ENCODE measurements at places on chromosomes 3 and 15. TPM values are rescaled to one million over a fixed set of nuclear protein-coding genes. Genes with fewer than 3 reads are reported as not detected.

Gene DVL3
- total RNA-seq: 69.1 TPM

DNA sequence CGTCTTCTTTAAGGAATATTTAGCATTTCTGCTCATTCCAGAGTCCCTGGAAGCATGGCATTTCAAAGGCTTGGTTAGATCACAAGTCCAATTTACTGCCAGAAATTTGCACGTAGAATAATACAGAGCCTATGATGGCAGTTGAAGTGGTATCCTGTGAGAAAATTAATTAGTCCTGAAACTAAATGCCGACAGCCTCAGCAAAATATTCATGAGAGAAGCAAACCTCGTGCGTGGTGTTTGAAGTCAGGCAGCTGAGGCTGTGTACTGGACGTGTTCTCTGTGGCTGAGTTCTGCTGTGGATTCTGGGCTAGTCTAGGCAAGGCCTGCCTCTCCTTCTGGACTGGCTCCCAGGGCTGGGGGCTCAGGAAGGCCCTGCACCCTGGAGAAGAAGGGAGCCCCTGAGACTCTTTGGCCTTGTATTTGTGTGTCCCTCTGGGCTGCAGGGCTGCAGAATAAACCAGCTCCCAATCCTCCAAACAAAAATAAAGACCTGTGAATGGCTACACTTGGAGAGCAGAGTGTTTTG lies 106.6 kb downstream of the APBA2 start:
- DNase-seq: no peak

Gene SEMA6D
- total RNA-seq: 43.3 TPM

- DNase-seq: no peak
Measured at GRCh38 chr15:101492766-101493692, 3.5 kb upstream of the PCSK6 start.

Gene GOLGA8R
- total RNA-seq: 2.5 TPM

Gene DPPA2
- total RNA-seq: not detected

DNA sequence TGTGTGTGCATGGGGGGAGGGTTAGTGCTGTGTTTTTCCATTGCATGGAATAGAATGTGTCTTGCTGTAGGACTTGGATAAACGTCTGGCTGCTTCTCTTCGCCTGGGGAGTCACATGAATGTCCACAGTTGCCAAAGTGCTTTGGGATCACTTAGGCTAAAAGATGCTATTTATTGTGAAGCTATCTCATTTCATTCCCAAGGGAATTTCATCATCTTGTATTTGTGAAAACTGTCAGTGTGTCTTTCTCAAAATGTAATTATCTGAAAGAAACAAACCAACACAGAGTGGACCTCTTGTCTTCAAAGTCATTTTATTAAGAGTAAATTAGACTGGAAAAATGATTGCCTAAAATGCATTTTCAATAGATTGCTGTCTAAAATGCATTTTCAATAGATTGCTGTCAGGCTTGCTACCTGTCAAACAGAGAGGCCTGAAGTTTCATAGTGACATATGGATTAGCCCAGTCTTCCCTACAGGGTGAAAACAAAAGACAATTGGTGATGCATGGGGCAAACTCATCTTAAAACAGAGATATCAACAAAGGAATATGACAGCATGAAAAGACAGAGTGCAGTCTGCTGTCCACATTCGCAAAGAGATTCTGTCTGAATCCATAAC lies 117.1 kb upstream of the GOLIM4 start:
- DNase-seq: no peak

DNA sequence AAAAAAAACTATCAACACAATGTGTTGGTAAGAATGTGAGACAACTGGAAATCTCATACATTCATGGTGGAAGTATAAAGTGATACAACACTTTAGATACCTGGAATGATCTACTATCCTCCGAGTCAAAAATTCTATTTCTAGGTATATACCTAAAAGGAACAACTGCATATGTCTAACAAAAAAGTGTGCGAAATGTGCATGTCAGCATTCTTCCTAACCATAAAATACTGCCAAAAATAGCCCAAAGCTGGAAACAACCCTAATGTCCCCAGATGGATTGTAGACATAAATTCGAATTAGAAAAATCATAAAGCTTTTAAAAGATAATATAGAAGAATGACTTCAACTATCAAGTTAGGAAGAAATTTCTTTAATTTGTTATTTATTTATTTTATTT lies 51.2 kb upstream of the FGF12 start:
- DNase-seq: no peak

DNA sequence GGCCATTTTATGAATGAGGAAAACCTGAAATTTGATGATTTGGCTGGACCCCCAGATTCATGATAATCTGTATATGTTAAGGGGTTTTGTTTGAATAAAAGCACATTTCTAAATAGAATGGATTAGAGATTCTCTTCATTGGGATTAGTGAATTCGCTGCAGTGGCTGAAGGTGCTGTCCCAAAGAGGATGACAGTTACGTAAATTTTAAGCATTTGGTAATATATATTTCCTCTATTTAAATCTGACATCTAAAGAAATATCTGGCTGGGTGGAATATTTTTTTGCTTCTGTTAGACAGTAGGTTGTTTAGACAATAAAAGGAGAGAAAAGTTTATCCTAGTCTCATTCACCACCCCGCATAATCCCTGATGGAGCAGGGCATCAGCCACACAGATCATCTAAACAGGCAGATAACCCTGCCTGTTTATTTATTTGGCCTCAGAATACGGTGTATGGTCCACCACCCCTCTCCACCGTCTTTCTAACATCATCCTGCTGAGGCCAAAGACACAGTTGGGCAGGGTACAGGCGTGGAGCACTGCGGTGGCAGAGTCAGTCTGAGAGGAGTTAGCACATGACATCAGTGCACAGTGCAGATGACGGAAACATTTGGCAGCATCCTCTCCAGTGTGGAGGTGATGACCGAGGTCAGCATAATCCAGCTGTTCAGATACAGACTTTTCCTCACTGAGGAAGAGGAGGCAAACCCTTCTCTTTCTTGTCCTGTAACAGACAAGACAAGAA lies 20.4 kb upstream of the NFKBIZ start:
- DNase-seq: peak; percentile 70

DNA sequence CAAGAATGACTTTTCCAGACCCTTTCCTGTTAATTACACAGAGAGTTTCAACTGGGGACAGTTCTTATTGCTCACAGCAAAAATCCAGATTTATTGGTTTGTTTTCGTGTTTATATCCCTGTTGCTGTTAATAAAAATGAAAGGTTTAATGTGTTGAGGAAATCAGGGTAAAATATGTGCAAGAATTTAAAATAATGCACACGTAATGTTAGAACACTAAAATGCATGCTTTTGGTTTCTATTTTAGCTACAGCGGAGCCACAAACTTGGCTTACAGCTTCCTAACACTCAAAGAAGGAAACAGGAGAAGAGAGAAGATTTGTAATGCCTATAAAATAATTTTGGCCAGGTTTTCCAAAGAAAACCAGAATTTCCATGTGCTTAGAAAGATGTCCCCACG lies 62.7 kb downstream of the CASR start:
- no peak for DNase-seq

GRCh38 chr3:4749567-4750002 lies 229.7 kb upstream of the BHLHE40 start:
- no peak for DNase-seq

GRCh38 chr3:68751888-68752287 lies 180.5 kb downstream of the TAFA4 start:
- no peak for DNase-seq

Gene LRRC28
- total RNA-seq: 41.6 TPM

Gene FBXO40
- not detected for total RNA-seq

Gene CNTN3
- total RNA-seq: 8.1 TPM

DNA sequence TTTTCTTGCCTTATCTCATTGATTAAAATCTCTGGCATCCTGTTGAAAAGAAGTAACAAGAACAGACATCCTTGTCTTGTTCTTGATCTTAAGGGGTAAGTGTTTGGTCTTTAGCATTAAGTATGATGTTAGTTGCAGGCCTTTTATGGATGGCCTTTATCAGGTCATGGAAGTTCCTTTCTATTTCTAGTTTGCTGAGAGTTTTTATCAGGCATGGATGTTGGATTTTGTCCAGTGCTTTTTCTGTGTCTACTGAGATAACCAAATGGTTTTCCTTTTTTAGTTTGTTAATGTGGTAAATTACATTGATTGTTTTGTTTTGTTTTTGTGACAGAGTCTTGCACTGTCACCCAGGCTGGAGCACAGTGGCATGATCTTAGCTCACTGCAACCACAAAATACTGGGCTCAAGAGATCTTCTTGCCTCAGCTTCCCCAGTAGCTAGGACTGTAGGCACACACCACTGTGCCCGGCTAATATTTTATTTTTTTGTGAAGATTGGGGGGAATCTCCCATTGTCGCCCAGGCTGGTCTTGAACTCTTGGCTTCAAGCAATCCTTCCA lies 26.3 kb downstream of the MRAS start:
- no peak for DNase-seq

Gene TPRG1
- total RNA-seq: 1.4 TPM

- peak; percentile 48 for DNase-seq
Measured at GRCh38 chr15:82919231-82919886, 33.2 kb downstream of the HOMER2 start.

DNA sequence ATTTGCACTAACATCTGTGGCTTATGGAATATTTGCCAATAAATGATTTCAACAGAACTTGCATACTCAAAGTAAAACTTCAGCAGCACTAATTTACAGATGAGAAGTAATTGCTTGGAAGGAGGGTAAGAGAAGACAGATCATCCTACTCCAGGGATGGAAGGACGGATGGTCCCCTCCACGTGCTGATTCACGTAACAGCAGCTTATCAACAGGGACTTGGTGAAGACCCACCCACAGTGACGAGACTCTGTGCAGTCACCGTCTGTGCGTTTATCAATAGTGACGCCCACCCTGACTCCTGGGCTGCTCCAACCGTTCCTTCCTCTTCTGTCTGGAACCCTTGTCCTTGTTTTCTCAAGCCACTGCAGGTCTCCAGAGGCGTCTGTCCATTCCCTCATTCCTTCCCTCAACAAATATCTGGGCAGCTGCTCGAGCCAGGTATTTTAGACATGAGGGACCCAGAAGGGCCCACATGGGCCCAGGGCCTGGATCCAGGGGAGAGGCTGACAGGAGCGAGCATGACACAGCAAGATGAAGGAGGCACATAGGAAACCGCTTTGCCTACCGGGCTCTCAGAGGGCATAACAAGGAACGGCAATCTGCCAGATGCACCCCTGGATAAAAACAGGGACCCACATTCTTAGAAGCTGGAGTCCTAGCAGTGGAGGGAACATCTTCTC lies 33.3 kb downstream of the PCSK6 start:
- DNase-seq: no peak
